ENCODE measurements at places on chromosomes 3 and 15.

GRCh38 chr3:124277144-124277890 is 285.4 kb upstream of the ROPN1 start:
- DNase-seq, result no peak

DNA sequence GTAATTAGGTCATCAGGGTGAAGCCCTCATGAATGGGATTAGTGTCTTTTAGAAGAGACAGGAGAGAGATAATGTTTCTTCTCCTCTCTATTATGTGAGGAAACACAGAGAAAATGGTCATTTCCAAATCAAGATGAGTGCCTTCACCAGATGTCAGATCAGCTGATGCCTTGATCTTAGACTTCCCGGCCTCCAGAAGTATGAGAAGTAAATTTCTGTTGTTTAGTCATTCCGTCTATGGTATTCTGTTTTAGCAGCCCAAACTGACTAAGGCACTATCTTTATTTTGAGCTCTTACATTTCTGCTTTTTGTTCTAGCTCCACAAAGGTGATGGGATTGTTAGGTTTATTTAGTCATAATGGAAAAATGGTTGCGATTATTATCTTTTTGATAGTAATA is 273.2 kb upstream of the GADL1 start:
- no peak for DNase-seq

- DNase-seq, result no peak
Observed at GRCh38 chr3:42691816-42692666, 6.7 kb downstream of the KLHL40 start.

DNA sequence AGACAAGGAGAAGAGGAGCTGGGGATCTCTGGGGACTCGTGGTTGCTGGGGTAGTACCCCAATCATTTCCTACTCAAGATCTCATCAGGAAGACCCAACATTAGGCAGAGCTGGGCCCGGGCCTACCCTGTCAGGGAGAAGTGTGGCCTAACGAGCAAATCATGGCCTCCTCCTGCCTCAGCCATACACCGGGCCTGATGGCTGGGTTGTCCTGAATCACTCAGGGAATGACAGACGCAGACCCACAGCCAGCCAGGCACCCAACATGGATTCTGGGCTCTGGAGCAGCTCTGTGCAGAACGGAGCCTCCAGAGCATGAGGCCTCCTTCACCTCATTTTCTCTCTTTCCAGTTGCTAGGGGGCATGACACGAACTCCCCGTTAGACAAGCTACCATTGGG is 19.7 kb downstream of the ITGA11 start:
- no peak for DNase-seq

GRCh38 chr15:98787936-98788757 is 139.8 kb downstream of the IGF1R start:
- DNase-seq, result no peak

DNA sequence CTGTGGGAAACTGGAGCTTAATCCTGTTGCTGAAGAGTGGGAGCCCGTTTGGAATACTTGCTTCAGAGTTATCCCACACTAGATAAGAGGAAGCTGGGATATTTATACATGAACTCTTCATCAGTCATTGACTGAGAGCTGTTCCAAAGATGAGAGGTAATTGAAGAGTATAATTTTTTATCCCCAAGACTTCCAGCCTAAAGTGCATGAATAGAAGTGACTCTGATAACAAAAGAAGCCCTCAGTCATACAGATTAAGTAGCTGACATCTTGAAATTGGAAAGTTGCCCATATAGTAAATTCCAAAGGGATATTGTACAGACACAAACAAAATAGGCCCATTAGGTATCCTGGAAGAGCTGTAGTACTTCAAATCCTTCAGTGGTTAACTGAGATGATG is 268.0 kb downstream of the EPHA3 start:
- DNase-seq, result no peak

DNA sequence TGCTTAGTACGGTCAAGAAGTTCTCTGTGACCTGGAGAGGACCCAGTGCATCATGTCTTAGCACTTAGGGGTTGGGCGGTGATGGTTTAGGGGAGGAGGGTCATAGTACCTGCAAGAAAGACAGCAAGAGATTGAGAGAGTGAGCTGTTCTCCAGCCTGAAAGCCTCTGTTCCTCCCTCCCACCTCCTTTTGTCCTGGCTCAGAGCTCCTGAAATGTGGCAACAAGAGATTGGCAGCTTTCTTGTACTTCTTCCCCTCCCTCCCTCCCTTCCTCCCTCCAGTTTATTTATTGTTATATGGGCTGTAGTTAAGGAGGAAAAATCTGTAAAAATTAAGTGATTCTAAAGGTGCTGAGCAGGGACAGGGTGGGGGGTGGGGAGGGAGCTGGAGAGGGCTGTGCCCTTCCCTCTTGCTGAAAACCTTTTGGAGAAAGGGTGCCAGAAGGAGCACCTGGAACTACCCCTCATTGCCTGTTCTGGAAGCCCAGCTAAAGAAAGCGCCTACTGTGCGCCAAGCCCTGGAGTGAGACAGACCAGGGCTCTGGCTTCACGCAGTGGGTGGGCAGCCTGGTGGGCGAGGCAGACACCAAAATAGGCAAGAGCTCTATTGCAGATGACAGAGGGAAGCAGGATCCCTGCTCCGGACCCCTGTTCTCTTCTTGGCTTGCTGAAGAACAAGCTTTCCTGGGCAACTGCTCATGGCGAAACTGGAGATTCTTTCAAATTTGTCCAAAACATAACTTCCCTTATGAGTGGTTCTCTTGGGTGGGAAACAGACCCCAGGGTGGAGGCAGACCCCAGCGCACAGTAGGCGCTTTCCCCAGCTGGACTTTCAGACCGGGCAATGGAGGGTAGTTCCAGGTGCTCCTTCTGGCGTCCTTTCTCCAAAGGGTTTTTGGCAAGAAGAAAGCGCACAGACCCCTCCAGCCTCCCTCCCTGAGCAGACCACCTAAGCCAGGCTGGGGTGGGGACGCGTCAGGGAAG is 35.6 kb downstream of the LINGO1 start:
- no peak for DNase-seq

DNA sequence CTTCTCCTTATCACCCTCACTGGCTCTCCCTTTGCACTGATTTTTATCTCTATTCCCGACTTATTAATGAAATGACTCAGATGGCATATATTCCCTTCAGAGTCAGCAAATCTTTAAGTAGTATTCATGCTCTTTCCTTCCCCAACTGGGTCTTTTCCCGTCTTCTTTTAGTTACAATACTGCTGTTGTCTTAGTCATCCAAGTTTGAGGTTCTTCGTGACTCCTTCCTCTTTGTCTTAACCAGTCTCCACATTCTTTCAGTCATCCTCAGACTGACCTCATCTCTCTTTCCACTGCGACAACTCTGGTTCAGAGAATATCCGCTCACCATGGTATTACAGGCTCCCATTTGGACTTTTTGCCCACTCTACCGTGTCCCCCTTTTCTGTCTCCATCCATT is 12.4 kb downstream of the WDR5B start:
- no peak for DNase-seq

- no peak for DNase-seq
Observed at GRCh38 chr3:132135628-132136333, 101.0 kb upstream of the CPNE4 start.

- peak; percentile 49 for DNase-seq
Observed at GRCh38 chr15:40092256-40092978, 16.3 kb downstream of the BMF start.

GRCh38 chr3:133042778-133043177 is 4.6 kb downstream of the TMEM108 start:
- DNase-seq, result no peak

GRCh38 chr3:18208091-18208490 is 217.0 kb downstream of the SATB1 start:
- no peak for DNase-seq

- DNase-seq, result no peak
Observed at GRCh38 chr15:36356978-36357601, 222.3 kb upstream of the CDIN1 start.

All from NCI-H2107 (cell line).